NCI-H1930 (cell line): ENCODE measurements at places on chromosomes 1 and 21.

- no peak for DNase-seq
These were observed 64.3 kb downstream of the BCL9 start for GRCh38 chr1:147605591-147605990.

DNA sequence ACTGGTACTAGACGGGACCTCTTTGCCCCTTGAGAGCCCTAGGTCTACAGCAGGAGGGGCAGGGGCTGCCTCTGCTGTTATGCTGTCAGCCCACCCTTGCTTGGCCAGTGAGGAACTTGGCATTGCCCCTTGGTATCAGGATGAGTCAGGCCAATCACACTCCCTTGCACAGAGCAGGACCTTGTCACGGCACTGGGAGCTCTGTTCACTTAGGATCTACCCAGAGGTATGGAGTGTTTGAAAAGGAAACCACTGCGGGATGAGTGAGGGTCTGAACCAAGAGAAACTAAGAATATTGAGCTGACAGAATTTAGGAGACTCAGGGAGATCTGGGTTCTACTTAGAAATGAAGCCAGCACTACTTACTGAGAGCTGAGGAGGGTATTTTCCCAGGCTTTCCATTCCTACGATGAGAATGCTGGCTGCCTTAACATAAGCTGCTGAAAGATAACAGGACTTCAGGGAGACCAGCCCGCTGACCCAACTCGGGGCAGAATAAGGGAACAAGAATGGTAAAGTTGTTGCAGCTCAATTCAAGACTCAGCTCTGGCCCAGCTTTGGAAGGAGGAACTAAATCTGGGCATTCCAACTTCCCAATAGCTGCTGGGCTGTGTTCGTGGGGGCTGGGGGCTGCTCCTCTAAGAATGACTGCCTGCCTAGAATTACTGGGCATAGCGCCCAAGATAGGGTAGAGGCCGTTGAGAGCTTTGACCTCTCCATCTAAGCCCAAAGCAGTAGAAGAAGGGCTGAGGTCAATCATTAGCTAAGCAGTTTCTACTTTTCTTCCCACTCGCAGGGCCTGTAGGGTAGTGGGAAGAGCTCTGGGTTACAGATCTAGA, 1.5 kb downstream of the FABP3 start:
- DNase-seq, result no peak

DNA sequence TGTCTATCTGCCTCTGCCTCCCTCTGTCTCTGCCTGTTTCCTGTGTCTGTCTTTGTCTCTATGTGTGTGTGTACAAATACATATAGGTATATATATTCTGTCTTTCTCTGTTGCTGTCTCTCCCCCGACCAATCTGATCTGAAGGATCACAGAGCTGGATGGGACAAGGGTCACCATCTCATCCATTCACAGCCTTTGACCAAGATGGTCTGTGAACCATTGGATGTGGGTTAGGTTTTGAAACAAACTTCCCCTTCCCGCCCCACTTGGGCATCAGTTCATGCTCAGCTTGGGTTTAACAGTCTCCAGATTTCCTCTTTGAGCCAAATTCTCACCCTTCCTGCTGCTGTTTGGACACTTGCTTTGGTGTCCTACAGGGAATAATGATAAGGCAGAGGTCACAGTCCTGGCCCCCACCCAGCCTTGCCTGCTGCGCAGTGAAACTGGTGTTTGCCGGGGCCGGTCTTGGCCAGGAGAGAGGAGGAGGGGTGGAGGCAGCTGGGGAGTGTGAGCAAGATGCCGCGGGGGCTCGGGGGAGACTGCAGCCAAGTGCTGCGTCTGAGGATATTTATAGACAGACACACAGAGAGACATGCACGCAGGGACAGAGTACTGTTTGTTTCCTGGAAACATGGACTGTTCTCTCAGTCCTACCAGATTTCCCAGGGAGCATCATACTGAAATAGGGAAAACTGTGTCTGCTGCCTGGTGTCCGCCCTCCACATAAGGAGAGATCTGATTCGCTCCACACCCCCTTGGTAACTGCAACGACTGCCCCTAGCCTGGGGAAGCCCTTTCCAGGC, 27.0 kb upstream of the BTG2 start:
- no peak for DNase-seq

DNA sequence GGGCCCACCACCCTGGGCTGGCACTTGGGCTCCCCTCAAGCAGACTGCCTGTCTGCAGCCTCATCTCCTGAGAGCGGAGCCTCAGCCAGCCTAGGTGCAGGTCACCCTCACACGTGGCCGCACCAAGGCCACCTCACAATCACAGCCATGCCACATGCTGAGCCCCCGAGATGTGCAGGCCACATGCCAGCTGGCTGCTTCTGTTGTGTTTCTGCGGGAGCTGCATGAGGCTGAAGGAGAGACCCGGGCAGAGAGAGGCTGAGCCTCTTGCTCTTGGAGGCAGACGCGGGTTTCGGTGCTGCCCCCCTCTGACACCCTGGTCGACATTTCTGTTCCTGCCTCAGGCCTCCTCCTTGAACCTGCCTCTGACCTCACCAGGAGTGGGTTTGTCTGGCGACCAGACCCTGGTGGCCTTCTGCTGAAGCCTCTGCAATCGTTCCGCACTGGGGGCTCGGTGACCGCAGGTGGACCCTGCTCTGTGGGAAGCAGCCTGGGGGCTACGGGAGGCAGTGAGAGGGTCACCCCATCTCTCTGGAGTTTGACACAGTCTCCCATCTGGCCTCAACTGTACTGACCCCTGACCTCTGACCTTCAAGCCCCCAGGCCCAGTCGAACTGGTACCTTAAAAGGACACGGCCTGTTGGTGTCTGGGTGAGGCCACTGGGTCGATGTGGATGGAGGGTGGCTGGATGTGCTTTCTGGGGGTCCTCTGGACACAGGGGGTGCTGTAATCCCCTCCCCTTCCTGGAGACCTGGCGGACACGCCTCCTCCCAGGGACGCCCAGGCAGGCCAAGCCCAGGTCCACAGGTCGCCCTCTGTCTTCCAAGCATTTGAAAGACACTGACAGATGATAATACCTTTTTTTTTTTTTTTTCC, 13.0 kb upstream of the C1orf174 start:
- no peak for DNase-seq
